ENCODE measurements at places on chromosomes 7 and 10.
A peak's percentile ranks its signal among the peaks of the same experiment; 100 is the strongest.

DNA sequence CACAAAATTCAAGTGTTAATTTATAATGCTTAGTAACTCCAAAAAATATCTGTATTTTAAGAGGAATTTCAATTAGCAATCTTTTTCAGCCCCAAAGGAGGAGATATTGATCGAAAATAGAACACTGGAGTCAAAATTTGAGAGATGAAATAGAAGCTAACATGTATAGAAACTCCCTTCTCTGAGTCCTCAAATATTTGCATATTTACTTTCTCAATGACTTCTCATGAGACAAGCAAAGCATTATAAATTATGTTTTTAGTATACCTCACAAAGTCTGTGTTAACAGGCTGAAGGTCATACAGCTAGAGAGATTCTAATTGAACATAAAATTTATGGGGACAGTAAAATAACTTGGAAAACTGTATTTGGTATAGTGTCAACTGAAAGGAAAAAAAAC, 260.5 kb downstream of the GPAM start:
- DNase-seq = no peak

DNA sequence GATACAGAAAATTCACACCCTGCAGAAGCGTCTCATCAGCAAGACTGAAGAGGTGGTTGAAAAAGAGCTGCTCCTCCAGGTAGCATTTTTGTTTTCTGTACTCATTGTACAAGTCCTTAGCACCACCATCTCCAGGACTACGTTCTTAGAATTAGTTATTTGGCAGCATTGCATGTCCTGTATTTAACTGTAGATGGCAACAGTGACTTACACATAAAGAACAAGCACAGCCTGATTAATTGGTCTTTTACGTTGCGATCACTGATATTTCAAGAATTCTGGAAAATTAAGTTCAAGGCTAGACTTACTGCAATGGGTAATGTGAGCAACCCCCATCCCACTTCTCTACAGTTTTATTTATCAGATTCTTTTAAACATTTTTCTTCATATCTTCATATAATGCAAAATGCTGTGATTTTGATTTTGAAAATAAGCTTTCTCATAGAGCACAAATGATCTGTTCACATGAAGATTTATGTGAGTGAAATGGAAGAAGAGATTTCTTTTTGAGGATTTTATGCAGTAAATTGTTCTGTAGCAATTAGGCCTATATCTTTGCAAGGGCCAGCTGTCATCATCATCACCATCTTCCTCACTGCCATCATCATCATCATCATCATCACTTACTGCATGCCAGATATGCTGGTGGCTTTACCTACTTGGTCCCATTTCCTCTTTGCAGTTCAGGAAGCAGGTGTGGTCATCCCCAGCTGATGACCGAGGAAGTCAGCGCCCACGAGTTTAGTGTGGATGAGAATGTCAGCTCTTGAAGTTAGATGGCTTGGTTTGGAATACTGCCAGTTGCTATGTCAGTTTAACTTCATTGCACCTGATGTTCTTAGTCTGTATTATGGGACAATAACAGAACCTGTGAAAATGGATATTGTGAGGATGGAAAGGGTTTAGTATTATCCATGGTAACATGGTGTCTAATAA, 53.4 kb downstream of the CFAP58 start:
- DNase-seq = no peak

DNA sequence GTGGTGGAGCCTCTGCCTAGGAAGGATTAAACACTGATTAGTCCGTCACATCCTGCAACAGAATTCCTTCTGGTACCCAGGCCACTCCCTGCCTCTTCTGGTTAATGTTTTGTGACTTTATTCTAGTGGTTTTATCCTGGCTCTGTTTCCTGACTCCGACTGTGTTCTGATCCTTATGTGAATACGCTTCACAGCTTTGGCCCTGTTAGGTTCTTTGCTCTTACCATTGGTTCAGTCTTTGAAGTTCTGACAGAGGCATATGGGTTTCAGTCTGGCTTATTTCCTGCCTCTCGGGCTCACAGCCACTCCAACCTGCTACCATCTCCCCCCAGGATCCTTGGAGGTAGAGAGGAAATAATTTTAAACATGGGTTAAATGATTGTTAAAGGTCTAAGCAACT, 23.2 kb upstream of the FGL2 start:
- no peak for DNase-seq

- DNase-seq = no peak
These were observed 56.8 kb upstream of the FAM171A1 start for GRCh38 chr10:15427843-15428414.

- DNase-seq = no peak
These were observed 47.3 kb upstream of the CNPY1 start for GRCh38 chr7:155593461-155594162.

GRCh38 chr7:155993420-155994278, 181.4 kb upstream of the SHH start:
- no peak for DNase-seq

- DNase-seq = no peak
These were observed 161.0 kb downstream of the SEM1 start for GRCh38 chr7:96548664-96549063.

GRCh38 chr7:137097111-137097510, 228.7 kb downstream of the CHRM2 start:
- no peak for DNase-seq

GRCh38 chr7:50768485-50769474, 13.9 kb downstream of the GRB10 start:
- no peak for DNase-seq

DNA sequence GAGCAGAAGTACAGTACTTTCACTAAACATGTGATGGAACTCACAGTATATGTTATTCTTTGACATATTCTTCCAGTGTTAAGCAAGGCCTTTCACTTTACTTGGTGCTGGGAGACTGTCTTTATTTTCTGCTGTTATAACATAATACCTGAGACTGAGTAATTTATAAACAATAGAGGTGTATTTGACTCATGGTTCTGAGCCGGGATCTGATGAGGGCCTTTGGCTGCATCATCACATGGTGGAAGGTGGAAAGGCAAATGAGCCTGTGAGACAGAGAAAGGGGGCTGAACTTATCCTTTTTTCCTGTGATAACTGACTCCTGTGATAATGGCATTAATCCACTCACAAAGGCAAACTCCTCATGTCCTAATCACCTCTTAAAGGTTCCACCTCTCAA, 1.4 kb downstream of the SUPV3L1 start:
- DNase-seq = no peak

- DNase-seq = no peak
These were observed 163.5 kb upstream of the PCLO start for GRCh38 chr7:83326223-83326622.

DNA sequence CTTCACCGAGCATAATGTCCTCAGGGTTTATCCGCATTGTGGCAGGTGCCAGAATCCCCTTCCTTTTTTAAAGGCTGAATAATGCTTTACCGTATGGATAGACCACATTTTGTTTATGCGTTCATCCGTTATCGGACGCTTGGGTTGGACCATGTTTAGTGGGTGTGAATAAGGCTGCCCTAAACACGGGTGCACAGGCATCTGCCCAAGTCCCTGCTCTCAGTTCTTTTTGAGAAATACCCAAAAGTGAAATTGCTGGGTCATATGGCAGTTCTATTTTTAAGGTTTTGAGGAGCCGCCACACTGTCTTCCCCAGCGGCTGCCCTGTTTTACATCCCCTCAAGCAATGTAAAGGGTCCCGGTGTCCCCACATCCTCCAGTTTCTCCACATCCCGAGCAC, 121.6 kb downstream of the DYNC2I1 start:
- no peak for DNase-seq

- no peak for DNase-seq
These were observed 82.4 kb upstream of the KCND2 start for GRCh38 chr7:120190566-120190965.

- DNase-seq = no peak
These were observed 22.4 kb downstream of the ZFAND2A start for GRCh38 chr7:1137517-1138167.

GRCh38 chr7:17632384-17632783, 307.9 kb downstream of the SNX13 start:
- no peak for DNase-seq

- no peak for DNase-seq
These were observed 14.0 kb downstream of the AP5Z1 start for GRCh38 chr7:4789194-4790077.

GRCh38 chr7:115851291-115851690, 179.3 kb downstream of the TFEC start:
- no peak for DNase-seq

- no peak for DNase-seq
These were observed 48.0 kb upstream of the ZNF365 start for GRCh38 chr10:62326176-62326575.

GRCh38 chr10:103193820-103194529, 903 bp upstream of the NT5C2 start:
- no peak for DNase-seq

GRCh38 chr10:19778996-19779395, 37.2 kb upstream of the PLXDC2 start:
- DNase-seq = no peak

DNA sequence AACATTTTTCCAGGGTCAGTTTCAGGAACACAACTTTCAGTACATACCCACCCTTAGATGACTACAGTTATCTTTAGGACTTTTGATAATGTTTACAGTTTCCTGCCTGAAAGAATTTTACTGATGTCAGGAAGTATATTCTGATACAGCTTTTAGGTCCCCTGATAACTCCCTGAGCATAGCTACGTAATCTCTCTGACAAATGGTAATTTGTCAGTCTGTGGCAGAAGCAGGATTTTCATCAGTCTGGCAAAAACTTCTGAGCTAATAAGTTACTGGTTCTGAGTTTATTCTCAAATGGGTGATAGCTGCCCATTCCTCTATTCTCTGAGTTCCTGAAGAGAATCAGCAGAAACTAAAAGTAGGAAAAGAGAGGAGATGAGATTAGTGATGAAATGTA, 270.1 kb upstream of the MTPN start:
- no peak for DNase-seq

DNA sequence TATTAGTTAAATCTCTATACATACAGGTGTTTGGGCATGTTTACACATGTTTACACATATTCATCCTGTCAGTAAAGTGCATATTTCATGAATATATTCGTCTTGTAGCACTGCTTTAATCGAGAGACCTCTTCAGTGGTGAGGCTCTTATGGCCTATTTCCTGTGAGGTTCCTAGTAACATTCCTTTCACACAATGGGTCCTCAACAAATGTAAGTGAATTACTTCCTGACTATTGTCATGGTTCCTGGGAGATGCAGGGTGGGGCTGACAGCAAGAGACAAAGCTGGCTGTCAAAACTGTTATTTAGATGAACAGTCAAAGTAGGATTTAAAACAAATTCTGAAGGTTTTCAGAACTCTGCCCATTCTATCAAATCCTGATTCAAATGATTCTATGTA, 12.4 kb upstream of the SEMA3A start:
- DNase-seq = no peak

- no peak for DNase-seq
These were observed 86.2 kb upstream of the ANLN start for GRCh38 chr7:36303202-36304098.

- DNase-seq = no peak
These were observed 622.0 kb downstream of the TYW1 start for GRCh38 chr7:67618556-67619162.

GRCh38 chr7:107016312-107016711, 28.2 kb upstream of the PRKAR2B start:
- DNase-seq = no peak

GRCh38 chr10:29314726-29315125, 25.9 kb downstream of the LYZL1 start:
- DNase-seq = no peak

GRCh38 chr7:23863209-23863787, 153.3 kb downstream of the STK31 start:
- DNase-seq = no peak

DNA sequence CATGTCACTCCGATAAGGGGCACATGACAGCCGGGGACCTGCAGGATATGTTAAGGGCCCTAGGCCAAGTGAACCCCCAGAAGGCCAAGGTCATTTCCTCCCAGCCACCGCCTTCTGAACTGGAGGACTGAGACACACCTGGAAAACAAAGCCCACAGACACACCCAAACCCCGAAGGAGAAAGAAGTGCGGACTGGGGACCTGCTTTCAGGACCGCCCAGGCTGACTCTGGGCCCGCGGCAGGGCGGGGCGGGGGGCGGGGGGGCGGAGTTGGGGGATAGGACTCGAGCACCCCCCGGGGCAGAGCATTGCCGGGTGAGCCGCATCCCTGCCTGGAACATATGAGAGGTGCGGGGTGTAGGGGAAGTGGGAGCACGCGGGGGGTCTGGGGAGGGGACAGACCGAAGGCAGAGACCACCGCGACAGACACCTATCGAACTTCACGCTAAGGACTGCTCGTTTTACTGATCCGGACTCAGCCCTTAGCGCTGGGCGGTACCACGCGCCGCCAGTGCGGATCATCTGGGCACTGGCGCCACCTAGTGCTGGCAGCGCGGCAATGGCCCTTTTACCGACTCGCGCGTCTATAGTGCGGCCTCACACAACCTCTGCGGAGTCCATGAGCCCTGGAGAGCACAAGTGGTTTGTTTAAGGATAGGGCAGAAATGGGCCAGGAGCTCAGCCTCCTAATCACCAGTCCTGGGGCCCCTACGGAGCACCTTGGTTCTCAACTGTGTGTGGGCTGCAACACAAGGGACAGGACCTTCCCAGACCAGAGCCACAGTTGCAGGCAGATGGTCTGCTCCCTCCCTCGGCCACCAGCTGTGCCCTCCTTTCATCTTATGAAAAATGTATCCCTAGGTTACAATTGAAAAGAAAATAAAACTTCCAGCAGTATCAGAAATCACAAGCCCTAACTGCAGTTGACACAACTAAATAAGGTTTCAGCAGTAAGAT, 157.6 kb downstream of the HERPUD2 start:
- peak; percentile 39 for DNase-seq

DNA sequence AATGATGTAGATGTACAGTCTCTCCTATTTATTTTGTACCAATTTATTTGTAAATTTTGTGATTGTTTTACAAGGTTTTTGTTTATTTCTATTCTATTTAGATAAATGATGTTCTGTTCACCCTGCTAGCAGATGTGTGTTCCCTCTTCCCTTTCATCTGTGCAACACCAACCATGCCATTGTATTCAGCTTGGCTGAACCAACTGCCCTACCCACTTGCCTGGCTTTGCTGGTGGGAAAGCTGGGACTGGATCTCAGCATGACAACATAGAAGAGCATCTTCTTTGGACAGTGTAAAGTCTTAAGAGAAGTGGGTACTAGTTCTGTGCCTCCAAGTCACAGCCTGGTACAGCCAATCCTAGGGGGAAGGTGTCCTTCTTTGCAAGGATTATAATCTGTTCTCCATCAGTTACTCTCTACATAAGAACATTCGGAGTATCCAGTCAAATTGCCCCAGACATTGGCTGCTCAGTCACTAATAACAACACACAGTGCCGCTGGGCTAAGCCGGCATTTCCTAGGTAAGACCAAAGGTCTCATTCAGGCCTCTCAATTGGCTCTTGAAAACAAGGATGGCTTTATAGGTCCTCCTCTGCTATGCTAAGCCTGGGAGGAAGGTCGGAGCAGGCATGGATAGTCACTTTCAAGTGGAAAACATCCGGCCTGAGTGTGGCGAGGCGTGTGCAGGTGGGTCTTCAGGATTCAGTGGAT, 109.7 kb downstream of the NT5C2 start:
- no peak for DNase-seq

- no peak for DNase-seq
These were observed 448.5 kb downstream of the KCNMA1 start for GRCh38 chr10:77189075-77189474.

GRCh38 chr7:29865526-29865925, 59.2 kb downstream of the WIPF3 start:
- DNase-seq = no peak

GRCh38 chr7:46652317-46652716, 731.2 kb upstream of the IGFBP3 start:
- no peak for DNase-seq

- no peak for DNase-seq
These were observed 13.9 kb upstream of the TECTB start for GRCh38 chr10:112269266-112269665.

Data from stimulated activated CD4-positive, alpha-beta T cell treated with anti-CD3 and anti-CD28 coated beads, Interleukin-1b, Interleukin-23, amount 100 ng/mL, for 1 hour (primary cell).